ENCODE measurements at places on chromosomes 4 and X. TPM values are rescaled to one million over a fixed set of nuclear protein-coding genes. Genes with fewer than 3 reads are reported as not detected.

YY2 gene
- 2.3 TPM for total RNA-seq

GRCh38 chr4:146095091-146095690 is 80.3 kb upstream of the LSM6 start:
- DNase-seq = peak; percentile 32

GRCh38 chrX:103170216-103170615 is 44.7 kb upstream of the BEX4 start:
- no peak for DNase-seq

DNA sequence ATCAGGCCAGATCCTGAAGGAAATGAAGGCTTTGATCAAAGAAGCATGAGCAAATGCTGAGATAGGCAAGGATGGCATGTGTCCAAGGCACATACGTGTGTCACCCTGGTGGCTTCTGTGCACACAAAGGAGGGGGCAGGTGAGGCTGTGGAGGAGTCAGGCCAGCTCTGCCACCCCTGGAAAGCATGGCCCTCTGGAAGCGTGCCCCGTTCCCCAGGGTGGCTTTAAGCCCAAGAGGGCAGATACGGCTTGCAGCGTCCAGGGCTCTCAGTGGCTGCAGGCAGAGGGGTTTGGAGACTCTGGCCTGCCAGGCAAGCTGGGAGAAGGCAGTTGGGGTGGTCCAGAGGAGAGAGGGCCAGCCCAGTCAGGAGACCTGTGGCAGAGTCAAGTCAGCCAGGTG is 25.6 kb downstream of the PNMA6E start:
- DNase-seq = no peak

DNA sequence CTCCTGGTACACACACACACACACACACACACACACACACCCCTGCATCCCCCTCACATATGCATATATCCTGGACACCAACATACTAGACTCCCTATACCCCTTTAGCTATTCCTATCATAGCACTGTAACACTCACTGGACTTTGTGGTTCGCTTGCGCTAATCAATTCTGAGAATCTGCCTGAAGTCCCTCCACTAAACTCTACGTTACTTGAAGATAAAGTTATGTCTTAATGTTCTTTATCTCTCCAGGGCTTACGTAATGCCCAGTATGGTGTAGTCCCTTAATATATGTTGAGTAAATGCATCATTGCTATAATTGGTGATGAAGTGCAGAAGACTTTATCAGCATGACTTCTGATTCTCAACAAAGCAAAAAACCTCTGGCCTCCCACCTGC is 32.3 kb downstream of the PTCHD1 start:
- DNase-seq = no peak

SERPINA7 gene
- total RNA-seq = not detected

CAMK2D gene
- total RNA-seq = 55.9 TPM
